ENCODE measurements at places on chromosomes 1 and 21.

GRCh38 chr1:20308569-20308968 is 17.9 kb downstream of the VWA5B1 start:
- DNase-seq = no peak

GRCh38 chr1:226779561-226779960 is 40.5 kb upstream of the ITPKB start:
- no peak for DNase-seq

- no peak for DNase-seq
Measured at GRCh38 chr1:93704052-93704451, 22.4 kb upstream of the BCAR3 start.

- DNase-seq = no peak
Measured at GRCh38 chr21:45836694-45837670, 144.6 kb upstream of the COL6A1 start.

GRCh38 chr1:198880397-198880796 is 241.6 kb downstream of the PTPRC start:
- DNase-seq = no peak

DNA sequence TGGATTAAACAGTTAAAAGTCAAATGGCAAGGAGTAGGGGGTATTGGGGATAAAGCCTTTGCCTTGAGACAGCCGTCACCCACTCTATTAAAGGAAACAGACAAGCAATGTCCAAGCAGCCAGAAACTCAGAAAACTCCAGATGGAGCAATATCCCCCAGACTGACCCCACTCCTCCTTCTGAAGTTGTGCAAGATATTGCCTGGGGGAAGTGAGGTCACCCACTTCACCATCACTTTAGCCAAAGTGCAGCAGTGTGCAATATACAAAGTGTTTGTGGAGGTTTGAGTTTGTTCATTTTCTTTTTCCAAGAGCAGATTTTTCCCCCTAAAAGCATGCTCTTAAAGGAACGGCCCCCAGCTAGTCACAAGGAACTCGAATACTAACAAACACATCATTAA is 125.1 kb downstream of the ETS2 start:
- no peak for DNase-seq

DNA sequence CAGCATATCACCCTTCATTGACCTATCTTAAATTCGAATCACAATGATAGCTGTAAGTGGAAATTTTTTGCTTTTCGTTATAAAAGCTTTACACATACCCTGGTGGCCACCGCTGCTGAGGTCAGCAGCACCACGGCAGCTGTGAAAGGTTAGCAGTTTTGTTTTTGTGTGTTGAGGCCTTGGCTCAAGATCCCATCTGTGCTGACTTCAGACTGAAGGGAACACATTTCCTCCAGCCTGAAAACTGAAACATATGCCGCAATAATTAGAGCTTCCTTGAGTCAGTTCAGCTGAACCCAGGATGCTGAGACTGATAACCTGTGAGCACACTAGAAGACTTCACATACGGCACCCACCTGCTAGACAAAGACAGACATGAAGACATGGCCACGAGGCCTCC is 103.0 kb downstream of the SMYD3 start:
- DNase-seq = no peak

- DNase-seq = no peak
Measured at GRCh38 chr1:245481261-245481660, 326.5 kb downstream of the KIF26B start.

DNA sequence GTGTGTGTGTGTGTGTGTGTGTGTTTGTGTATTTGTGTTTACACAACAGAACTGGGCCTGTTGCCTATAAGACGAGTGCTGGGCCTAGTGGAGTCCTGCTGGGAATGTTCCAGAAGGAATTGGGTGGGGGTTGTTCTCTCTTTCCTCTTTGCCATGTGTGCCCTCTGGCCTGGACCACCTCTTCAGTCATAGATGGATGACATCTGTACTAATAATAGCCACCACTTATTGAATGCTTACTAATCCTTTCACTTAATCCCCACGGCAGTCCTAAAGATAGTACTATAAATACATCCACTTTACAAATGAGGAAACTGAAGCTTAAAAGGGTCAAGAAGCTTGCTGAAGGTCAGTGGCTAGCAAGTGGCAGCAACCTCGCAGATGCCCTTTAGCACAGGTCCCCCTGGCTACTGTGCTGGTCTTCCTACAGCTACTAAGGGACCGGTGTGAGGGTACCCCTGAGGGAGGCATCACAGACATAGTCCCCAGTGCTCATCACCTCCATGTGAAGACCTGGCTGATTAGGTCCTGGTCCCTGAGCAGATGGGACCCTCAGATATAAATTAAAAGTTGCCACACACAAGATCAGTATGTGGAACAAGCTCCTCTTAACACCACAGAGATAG is 55.2 kb upstream of the KIF1B start:
- DNase-seq = peak; percentile 39

DNA sequence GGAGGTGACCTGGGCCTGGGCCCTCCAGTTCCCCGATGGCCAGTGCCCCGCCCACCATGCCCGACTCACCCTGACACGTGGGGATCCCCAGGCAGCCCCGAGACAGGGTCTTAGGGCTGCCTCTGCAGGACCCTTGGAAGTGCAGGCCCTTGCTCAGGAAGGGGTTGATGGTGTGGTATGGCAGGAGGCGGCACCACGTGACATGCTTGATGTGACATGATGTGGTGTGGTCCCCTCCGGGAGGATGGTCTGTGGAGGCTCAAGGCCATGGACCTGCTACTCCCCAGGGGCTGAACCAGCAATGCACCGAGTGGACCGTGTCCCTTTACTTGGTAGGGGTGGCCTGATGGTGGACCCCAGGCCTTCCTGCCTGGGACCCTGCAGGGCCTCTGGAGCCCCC is 21.9 kb upstream of the PLCH2 start:
- no peak for DNase-seq

DNA sequence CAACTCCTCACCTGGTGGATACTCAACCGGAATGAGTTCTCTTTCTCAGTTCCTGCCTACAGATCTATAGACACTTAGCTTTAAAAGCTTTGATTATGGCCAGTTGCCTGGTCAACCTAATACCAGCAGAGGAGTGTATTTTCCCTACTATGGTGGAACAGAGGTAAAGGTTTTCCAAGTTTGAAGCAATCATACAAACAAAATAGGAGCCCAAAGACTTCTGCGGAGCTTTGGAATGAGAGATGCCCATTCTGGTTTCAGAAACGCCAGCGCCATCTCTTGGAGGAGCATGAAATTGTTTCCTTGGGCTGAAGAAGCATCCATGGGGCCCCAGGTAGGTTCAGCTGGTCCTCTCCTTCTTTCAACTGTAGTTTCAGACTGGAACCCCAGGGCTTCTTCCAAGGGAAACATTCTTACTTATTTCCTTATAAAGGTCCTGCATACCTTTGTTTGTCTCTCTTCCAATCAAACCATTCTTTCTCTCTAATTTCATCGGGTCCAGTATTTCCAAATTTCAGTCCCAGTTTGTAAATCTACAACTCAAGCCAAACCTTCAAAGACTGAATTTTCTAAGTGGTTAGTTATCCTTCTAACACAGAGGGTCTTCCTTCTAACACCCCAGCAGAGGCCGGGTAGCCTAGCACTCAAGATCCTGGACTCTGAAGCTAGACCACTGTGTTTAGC is 95.9 kb downstream of the KCNJ15 start:
- DNase-seq = peak; percentile 85

GRCh38 chr1:84913555-84913892 is 20.5 kb upstream of the LPAR3 start:
- DNase-seq = no peak

DNA sequence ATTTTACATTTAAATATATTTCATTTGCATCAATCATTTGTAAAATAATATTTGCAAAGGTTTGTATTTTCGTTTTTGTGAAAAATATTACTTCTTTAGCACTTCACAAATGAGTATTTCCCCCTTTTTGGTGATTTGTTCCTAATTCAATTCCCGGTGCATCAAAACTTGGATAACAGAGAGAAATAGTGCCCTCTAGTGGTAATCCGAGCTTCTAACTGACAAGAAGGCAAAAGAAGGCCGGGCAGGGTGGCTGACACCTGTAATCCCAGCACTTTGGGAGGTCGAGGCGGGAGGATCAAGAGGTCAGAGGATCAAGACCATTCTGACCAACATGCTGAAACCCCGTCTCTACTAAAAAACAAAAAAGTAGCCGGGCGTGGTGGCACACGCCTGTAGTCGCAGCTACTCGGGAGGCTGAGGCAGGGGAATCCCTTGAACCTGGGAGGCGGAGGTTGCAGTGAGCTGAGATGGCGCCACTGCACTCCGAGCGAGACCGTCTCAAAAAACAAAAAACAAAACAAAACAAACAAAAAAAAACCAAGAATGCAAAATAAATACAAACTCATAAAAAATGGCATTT is 137.7 kb downstream of the COL11A1 start:
- no peak for DNase-seq

DNA sequence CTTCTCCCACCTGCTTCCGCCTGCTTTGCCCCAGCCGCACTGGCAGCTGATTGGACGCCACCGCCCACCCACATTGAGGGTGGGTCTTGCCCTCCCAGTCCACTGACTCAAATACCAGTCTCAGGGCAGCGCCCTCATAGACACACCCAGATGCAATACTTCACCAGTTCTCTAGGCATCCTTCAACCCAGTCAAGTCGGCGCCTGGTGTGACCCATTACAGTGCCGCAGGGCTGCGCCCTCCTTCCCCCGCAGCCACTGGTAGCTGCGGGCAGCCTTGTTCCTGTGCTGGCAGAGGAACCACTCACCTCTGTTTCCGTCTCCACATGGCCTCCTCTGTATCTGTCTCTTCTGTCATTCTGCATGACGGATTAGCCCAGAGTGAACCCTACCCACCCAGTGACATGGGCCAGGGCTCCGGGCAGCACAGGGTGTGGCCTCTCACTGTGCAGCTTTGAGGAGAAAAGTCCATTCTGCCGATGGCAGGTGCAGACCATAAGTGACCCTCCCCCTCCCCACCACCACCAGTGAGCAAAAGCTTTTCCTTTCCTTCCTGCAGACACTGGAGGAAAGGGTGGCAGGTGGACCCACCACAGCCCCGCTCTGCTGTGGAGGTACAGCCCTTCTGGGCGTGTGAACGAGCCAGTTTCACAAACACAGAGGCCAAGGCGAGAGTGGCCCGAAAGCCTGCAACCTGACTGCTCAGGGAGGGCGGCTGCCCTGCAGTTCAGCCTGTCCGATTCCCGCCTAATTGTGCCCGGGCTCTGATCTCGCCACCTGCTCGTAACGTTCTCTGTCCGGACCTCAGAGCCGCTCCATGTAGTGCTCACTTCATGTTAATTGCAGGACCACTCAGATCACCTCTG is 57.1 kb downstream of the FAAP20 start:
- DNase-seq = peak; percentile 62

GRCh38 chr1:162292422-162292849 is 84.2 kb downstream of the SPATA46 start:
- no peak for DNase-seq

DNA sequence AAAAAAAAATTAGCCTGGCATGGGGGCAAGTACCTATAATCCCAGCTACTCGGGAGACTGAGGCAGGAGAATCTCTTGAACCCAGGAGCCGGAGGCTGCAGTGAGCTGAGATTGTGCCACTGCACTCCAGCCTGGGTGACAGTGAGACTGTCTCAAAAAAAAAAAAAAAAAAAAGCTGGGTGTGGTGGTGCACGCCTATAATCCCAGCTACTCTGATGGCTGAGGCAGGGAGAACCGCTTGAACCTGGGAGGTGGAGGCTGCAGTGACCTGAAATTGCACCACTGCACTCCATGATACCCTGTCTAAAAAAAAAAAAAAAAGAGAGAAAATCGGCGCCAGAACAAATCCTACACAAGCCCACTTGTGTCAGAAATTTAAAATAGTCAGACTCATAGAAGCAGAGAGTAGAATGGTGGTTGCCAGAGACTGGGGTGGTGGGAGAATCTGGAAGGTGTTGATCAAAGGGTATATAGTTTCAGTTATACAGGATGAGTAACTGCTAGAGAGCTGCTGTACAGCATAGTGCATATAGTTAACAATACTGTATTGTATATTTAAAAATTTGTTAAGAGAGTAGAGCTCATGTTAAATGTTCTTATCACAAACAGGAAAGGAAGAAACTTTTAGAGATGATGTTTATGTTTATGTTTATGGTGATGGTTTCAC is 9.6 kb downstream of the DIP2A start:
- DNase-seq = no peak

GRCh38 chr1:169595764-169596711 is 9.8 kb upstream of the F5 start:
- DNase-seq = no peak

DNA sequence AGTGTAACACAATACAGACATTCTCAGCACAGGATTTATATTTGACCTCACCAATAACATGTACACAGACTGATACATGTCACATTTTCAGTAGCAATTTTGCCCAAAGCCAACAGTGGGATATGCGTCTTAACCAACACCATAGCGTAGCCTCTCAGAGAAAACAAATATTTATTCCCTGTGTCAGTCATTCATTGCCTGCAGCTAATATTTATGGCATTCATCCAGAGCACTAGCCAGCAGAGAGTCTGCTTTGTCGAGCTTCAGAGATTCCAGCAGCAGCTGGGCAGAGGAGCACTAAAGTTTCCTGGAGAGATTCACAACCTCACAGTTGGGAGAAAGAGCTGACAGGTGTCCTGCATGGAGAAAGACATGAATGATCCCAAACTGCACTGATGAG is 400.7 kb upstream of the DAB1 start:
- no peak for DNase-seq

- no peak for DNase-seq
Measured at GRCh38 chr1:221897321-221897721, 155.4 kb upstream of the DUSP10 start.

- DNase-seq = no peak
Measured at GRCh38 chr1:88740784-88741183, 56.7 kb downstream of the PKN2 start.

DNA sequence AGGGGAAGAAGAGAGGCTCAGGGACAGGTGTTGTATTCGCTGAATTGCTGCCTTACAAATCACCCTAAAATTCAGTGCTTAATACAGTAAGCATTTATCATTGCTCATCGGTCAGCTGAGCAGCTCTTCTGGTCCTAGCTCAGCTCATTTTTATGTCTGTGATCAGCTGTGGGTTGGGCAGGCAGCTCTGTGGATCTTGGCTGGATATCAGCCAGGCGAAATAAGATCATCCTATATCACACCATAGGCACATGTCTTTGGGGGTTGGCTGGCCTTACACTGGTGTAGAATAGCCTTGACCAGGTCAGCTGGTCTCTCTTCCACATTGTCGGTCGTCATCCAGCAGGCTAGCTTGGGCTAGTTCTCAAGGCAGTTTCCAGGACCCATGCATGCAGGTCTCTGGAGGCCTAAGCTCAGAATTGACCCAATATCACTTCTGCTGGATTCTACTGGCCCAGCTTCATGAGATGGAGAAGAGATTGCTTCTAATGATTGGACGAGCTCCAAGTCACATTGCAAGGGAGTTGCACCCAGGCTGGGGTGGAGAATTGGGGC is 448.6 kb downstream of the KIF26B start:
- no peak for DNase-seq
